ENCODE measurements at places on chromosomes 3 and 15.

DNA sequence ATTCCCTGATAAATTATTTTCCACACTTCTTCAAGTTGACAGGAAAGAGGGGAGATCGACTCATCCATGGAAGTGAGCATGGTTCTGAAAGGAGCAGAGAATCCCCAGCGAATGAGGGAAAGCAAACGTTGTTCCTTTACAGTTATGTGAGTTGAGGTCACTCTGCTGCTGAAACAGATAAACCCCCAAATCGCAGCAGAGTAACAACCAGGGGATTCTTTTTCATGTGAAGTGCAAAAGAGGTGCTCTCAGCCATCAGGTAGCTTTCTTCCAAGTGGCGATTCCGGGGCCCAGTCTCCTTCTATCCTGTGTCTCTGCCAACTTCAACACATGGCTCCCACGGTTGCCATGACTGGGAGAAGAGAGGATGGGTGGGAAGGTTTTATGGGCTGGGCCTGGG is 28.2 kb downstream of the MEX3B start:
- no peak for DNase-seq

DNA sequence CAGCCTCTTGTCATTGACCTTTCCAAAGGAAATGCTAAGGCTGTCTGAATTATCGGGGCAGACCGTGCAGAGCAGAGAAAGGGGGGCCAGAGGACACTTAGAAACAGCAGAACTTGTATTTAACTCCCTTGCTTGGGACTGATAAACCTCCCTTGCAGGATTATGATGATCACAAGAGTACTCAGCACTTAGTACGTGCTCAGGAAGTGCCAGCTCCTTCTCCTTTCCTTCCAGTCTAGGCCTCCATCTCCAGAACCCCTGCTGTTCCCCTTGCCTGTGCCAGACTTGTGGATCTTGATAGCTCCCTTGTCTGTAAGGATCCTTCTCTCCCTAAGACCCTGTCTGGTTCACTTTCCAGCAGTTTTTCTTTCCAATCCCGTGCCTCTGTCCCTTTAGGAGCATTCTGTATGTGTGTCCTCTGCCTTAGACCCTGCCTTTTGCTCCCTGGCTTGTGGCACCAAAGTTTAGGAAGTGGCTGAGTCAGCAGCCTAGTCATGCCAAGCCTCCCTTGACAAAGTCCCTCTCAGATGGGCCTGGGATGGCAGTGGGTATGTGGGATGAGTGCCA is 747 bp downstream of the SORD start:
- DNase-seq = no peak

GRCh38 chr3:128435058-128435457 is 31.6 kb downstream of the DNAJB8 start:
- no peak for DNase-seq

DNA sequence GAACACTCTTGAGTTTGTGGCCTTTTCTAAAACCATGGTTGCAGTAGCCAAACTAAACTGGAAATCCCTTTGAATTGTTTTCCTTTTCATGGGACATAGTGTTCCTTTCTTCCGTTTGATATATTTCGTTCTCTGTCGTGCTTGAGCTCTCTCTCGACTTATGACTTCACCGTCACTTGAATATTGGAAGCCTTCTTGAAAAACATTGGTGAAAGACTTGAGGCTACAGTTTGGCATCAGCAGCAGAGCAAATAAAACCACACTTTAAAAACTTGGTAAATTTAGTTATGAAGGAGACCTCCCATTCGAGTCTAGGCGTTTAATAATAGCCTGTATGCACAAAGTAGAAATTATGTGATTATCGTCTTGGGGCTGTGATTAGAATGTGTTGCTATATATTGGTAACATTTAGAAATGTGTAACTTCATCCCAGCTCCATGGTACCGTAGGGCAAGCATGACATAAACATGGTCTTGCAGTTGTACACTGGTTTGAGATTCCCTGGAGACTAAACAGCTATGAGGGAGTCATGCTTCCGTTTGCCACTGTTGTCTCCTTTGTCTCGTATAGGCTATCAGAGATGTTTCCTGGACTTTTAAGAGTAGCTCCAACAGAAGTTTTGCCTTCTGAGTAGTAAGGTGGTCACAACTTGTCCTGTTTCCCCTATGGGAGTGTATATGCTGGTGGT is 122.3 kb downstream of the PTPRG start:
- no peak for DNase-seq

GRCh38 chr15:81516461-81516860 is 142.4 kb upstream of the TMC3 start:
- no peak for DNase-seq

DNA sequence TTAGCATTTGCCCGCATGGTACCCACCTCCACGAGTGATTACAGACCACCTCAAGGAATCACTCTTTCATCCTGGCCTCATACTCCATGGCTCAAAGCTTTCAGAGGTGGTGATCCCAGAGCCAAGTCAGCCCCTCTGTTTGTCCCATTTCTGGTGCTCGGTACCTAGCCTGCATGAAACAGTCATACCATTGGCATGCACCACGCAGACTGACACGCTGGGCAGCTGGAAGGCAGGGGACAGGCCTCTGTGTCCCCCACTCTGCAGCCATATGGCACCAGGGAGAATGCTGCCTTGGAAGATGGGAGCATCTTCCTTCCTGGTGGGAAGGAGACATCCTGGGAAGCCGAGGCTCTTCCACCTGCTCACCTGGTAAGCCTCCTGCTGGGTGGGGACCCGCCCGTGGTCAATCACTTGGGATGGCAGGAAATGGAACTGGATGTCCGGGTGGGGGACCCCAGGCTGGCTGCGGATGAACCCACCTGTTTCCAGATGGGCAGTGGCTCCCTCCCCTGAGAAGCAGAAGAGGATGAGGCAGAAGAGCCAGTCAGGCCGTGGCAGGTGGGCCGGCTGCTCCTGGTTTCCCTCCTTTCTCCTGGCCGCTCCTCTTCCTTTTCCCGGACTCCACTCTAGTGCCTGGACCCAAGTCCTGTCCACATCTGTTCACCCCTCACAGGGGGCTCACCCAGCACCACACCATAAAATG is 26.9 kb downstream of the CHDH start:
- DNase-seq = no peak

DNA sequence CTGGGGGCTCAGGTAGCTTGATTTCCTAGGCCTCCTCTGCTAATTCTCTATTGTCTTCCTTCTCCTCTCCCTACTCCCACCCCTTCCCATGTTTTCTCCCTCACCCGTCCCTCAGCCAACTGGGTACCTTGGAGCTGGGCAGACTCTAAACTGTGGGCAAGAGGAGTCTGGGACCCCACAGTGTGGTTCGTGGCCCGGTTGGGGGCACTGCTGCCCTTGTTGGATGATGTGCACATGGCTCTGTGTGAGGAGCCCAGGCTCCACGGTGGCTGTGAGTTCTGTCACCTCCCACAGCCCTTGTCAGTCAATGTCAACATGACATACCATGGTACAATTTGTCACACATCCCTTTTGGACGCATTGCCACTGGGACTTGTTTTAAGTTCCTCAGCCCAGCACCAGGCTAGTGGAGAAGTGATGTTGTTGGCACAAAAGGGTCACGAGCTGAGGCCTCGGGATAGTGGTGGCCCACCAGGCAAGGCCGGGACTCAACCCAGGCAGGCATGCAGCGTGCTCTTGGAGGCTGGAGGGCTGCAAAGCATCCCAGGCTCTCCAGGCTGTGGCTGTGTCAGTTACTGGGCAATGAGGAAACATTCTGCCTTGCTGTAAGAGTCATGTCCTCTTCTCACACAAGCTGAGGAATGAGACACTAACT is 142.3 kb downstream of the TLE3 start:
- DNase-seq = no peak

GRCh38 chr3:53794597-53794996 is 51.6 kb downstream of the CHDH start:
- no peak for DNase-seq

DNA sequence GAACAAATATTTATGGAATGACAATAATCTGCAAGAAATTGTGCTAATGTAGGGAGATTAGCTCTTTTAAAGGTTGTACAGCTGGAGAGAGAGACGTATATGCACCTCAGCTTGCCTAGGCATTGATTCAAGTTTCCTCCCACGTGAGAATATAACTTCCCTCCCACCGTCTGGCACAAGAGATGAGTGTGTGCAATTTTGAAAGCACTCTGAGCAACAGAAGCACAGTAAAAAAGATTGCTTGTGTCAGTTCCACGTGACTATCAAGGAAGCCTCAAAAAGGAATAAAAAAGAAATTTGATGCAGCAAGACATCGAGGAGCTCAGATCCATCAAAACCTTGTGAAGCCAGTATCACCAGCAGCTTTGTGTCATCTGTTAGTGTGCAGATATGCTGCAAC is 435.3 kb downstream of the TUSC7 start:
- no peak for DNase-seq

- no peak for DNase-seq
Observed at GRCh38 chr3:45579251-45579650, 15.3 kb upstream of the LIMD1 start.

DNA sequence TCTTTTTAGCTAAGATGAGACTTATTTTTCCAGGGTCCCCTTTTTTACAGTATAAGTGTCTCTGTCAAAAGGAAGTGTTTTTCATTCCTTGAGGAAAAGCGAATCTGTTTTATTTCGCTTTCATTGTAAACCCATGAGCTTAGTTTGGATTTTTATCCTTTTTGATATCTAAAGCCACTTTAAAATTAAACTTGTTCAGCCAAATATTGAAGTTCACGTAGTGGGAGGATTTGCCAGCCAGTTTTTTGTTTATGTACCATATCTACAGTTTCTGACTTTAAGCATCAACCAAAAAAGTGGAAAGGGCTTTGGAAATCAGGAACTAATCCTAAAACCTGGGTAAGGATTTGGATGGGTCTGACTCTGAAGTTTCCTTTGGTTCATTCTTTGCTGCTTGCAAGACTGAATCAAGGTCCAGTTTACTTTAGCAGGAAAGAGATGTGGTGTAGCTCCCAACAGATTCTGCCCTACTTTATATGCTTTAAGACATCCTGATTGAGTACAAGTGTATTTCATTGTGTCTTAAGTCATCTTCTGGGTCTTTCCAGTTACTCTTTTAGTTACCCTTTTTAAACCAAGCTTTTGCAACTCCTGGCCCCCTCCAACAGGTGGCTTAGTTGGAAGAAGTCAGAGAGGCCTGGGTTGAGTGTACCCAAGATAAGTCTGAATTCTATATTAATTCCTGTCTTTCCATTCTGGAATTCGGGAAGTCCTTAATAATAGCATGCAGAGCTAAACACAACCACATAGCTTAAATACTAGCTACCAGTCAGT is 69.2 kb upstream of the LIMD1 start:
- DNase-seq = no peak

DNA sequence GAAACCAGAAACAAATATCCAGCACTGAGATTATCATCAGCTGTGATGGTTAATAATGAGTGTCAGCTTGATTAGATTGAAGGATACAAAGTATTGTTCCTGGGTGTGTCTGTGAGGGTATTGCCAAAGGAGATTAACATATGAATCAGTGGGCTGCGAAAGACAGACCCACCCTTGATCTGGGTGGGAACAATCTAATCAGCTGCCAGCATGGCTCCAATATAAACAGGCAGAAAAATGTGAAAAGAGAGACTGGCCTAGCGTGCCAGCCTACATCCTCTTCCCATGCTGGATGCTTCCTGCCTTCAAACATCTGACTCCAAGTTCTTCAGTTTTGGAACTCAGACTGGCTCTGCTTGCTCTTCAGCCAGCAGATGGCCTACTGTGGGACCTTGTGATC is 869.5 kb downstream of the SI start:
- no peak for DNase-seq

- no peak for DNase-seq
Observed at GRCh38 chr3:45632956-45633355, 38.4 kb downstream of the LIMD1 start.

DNA sequence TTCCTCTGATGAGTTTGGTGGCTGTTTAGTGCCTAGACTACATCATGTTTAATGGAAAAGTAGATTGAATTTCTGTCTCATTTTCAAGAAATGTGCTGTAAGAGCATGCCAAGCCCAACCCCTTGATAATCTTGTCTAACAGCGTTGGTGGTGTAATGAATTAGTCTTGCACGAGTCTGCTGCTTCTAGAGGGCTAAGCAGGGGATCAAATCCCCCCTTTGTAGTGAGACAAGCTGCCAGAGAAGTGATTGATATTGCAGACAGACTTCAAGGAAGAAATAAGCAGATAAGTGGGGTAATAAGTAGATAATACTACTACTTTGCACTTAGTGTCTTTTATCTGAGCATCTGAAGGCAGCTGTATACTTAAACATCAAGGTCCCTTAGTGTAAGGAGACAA is 141.4 kb downstream of the TP63 start:
- no peak for DNase-seq

DNA sequence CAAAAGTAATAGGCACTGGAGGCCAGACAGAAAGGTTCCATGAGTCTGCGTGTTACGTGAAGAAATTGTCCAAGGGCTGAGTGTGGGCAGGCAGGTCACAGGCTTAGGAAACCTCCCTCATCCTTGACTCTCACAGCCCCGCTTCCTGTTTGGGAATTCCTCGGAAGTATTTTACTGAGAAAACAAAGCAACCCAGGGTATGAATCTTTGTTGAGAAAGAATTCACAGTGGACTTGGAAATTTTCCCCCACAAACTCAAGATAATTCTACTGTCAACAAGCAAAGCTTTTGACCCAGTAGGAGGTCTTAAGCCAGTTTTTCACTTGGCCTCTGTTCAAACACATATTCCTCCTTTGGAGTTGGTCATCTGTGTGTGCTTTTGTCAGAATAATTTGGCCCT is 377.1 kb upstream of the TPM1 start:
- no peak for DNase-seq

GRCh38 chr15:31153531-31153930 is 52.0 kb upstream of the TRPM1 start:
- DNase-seq = no peak

GRCh38 chr3:50154840-50155490 is at the start of gene SEMA3F:
Gene SEMA3F, plus strand, starts transcription at chr3:50155324. Its CDS starts 4,299 bp downstream, at chr3:50159623.
- peak; percentile 69 for DNase-seq

- DNase-seq = no peak
Observed at GRCh38 chr3:194069421-194070219, 66.3 kb upstream of the HES1 start.

DNA sequence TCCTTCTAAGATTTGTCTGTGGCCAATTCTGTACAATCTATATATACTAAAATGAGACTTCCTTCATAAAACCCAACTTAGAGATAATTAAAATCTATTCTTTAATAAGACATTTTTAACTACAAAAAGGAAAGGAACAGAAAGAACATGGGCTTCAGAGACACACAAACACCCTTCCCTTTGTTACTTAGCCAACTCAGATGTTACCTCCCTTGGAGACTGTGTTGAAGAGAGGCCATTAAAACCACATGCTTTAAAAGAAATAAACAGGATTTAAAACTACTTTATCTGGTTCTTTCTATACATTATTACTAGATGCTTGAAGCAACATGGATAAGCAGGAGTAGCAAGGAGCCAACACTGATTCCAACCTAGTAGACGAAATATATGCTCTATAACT is 42.0 kb downstream of the LRRFIP2 start:
- DNase-seq = no peak

- no peak for DNase-seq
Observed at GRCh38 chr3:106332129-106332528, 463.3 kb upstream of the CBLB start.

DNA sequence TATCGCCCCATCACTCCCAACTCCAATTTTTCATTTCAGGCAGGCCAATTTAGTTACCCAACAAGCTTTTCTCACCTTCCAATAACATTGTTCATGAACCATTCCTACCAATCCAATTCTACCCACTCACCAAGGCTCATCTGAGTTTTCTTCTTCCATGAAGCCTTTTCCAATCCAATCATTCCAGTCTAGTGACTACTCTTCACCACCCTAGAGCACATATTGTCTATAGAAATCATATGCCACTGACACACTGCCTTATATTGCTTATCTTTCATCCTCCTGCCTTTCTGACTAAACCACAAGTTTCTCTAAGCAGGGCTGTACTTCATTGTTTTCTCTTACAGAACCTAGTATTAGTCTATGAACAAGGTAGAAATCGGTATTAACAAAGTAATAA is 11.4 kb downstream of the CCDC14 start:
- no peak for DNase-seq

All from stimulated activated CD4-positive, alpha-beta T cell treated with anti-CD3 and anti-CD28 coated beads, Interleukin-12 subunit alpha, Interleukin-12 subunit beta, amount 100 ng/mL, for 4 hours (primary cell).